SW480 (cell line): ENCODE measurements at places on chromosomes 13 and 19.

GRCh38 chr13:49602005-49602404, 16.6 kb upstream of the RCBTB1 start:
- no peak for DNase-seq

- no peak for DNase-seq
These were observed 3.6 kb downstream of the GTPBP3 start for GRCh38 chr19:17340871-17341357.

DNA sequence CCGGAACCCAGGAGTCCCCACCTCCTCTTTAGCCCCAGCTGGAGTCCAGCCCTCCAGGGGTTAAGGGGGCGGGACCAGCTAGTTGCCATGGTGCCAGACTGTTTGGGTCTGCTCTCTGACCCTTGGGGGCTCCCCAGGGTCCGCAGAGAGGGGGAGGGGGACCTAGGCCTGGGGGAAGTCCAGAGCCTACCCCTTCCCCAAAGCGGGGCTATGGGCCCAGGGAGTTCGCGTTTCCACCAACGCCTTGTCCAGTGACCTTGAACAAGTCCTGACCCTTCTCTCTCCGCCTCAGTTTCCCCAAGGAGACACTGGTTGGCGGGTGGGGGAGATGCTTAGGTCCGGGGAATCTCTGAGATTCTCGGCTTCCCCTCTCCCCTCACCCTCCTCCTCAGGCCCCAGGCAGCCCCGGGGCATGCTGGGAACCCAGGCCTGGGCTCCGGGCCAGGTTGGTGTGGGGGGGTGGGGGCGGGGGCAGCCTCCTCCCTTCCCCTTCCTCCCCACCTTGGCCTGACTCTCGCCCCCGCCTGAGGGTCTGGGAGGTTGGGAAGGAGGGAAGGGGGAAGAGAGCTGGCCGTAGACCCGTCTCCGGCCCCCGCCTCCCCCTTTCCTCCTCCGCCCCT, 2.6 kb upstream of the SPACA6 start:
- no peak for DNase-seq

GRCh38 chr13:44068737-44069136, 189.0 kb downstream of the LACC1 start:
- DNase-seq, result peak; percentile 60

- DNase-seq, result no peak
These were observed 1778.7 kb upstream of the MIR17HG start for GRCh38 chr13:89568746-89569145.

DNA sequence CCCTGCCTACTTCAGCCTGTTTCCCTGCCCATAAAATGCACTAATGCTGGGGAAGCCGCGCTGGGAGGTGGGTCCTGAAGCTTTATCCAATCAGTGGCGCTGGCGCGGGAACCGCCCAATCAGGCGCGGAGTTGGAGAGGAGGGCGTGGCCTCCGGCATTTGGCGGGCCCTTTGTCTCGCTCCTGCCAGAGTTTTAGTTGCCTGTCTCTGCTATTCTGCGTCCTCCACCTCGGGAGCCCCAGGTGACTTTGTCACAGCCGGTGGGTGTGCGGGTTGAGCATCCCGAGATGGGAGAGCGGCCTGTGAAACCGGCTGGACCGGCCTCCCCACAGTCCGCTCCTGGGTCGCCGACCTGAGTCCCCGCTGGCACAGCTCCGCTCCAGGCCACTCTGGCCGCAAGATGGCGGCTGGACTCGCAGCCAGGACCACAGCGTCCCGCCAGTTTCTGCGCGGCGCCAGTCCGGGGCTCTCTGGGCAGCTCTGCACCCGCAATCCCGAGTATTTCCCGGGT, 30.7 kb upstream of the ZNF429 start:
- DNase-seq, result no peak

GRCh38 chr19:4083677-4084546, 17.2 kb upstream of the ZBTB7A start:
- DNase-seq, result no peak

GRCh38 chr13:44575741-44576350, at the start of gene TSC22D1:
TSS of gene TSC22D1 (minus strand) at chr13:44576330. CDS start at chr13:44576074, 256 bp downstream.
- DNase-seq, result peak; percentile 49

DNA sequence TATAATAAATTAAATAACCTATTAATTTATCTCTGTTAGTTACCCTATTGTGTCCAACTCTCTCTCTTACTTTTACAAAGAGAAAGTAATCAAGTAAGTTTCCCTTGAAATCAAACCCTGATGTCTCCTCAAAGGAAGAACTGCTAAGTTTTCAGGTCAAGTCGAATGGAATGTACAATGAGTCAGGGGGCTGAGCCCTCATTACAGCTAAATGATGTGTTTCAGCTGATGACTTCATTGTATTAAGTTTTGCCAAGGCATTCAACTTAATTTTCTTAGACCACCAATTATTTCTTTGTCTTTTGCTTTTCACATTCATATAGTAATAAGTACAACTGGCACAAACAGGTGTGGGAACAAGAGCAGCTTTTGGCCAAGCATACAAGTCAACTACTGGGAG, 54.7 kb upstream of the DCT start:
- no peak for DNase-seq

DNA sequence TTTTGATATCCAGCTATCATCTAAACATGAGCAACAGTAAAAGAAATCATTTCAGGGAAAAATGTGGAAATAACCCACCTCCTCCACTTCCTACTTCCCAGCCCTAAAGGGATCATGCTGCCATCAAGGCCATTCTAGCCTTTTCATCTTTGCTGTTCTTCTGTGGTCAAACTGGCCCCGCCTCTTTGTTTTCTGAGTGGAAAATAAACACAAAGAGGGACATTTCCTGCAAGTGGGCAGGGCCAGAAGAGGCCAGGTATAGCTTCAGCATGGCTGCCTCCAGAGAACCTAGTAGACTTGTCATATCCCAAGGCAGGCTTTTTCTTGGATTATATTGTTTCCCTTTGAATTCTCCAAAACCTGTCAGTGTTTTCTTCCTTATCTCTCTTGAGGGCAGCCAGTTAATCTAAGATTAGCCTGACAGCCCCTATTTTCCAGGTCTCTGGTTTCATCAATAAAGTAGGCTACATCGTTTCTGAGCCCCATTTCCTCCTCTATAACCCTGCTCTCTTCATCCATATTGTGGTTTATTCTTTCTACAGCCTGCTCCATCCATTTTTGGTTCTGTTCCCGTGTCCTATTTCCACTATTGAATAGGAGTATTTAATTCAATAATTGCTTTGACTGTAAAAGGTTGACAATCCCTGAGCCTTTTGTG, 117.6 kb downstream of the GPC6 start:
- DNase-seq, result no peak

DNA sequence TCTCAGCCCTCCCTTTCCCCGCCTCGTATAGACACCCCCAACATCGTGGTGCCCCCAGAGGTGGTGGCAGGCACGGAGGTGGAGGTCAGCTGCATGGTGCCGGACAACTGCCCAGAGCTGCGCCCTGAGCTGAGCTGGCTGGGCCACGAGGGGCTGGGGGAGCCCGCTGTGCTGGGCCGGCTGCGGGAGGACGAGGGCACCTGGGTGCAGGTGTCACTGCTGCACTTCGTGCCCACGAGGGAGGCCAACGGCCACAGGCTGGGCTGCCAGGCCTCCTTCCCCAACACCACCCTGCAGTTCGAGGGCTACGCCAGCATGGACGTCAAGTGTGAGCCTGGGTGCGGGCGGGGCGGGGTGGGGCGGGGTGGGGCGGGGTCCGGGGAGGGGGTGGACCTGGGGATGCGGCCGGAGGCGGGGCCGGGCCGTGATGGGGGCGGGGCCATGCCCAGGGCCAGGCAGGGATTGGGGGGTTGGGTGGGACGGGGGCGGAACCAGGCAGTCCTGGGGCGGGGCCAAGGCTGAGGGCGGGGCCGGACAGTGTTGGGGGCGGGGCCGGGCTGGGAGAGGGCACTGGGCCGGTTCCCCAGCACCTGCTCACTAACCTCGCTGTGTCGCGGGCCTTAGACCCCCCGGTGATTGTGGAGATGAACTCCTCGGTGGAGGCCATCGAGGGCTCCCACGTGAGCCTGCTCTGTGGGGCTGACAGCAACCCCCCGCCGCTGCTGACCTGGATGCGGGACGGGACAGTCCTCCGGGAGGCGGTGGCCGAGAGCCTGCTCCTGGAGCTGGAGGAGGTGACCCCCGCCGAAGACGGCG, 7.8 kb downstream of the MAG start:
- DNase-seq, result no peak

GRCh38 chr19:18401580-18402112, 4.2 kb upstream of the LRRC25 start:
- DNase-seq, result peak; percentile 54

- no peak for DNase-seq
These were observed 2.4 kb upstream of the RGL3 start for GRCh38 chr19:11421371-11422098.

- DNase-seq, result no peak
These were observed 59.1 kb upstream of the PDX1 start for GRCh38 chr13:27860743-27861142.

- no peak for DNase-seq
These were observed 55.1 kb downstream of the RGCC start for GRCh38 chr13:41512441-41512840.

DNA sequence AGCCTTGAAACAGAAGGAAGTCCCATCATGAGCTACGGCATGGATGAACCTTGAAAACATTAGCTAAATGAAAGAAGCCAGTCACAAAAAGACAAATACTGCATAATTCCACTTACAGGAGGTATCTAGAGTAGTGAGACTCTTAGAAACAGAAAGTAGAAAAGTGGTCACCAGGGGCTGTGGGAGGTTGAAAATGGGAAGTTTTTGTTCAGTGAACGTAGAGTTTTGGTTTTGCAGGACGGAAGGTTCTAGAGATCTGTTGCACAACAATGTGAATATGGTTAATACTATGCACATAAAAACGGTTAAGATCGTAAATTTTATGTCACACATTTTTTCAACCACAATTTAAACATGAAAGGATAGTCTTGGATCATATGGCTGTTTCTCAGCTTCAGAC, 11.9 kb upstream of the SLC10A2 start:
- no peak for DNase-seq

- DNase-seq, result no peak
These were observed 290.1 kb downstream of the DCLK1 start for GRCh38 chr13:35841060-35841521.

- peak; percentile 64 for DNase-seq
These were observed 3.4 kb downstream of the PBX4 start for GRCh38 chr19:19615086-19615485.
